ENCODE measurements at places on chromosomes 2 and 18. TPM values are rescaled to one million over a fixed set of nuclear protein-coding genes. Genes with fewer than 3 reads are reported as not detected.

The CHRNG gene
- total RNA-seq: not detected

The SRD5A2 gene
- total RNA-seq: under 0.01 TPM

The GAL3ST2 gene
- total RNA-seq: not detected

The DSEL gene
- total RNA-seq: 3.3 TPM

The PROM2 gene
- total RNA-seq: 41.6 TPM

The SLC5A7 gene
- total RNA-seq: not detected

The CYP27C1 gene
- total RNA-seq: 0.26 TPM

The TMEM198 gene
- total RNA-seq: under 0.01 TPM

The CHST9 gene
- total RNA-seq: 0.38 TPM

The KCNG2 gene
- total RNA-seq: not detected

The LHCGR gene
- not detected for total RNA-seq

DNA sequence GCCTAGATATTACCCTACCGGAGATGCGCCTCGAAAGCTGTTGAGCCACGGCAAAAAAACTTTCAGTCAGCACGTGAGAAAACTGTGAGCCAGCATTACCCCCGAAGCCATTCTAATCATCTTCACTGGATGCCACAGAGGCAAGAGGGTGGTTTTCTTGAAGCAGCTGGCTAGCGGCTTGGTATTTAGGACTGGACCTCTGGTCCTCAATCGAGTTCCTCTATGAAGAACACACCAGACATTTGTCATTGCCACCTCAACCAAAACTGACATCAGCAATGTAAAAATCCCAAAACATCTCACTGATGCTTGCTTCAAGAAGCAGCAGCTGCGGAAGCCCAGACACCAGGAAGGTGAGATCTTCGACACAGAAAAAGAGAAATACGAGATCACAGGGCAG, 52.8 kb upstream of the SLC66A3 start:
- DNase-seq: no peak

GRCh38 chr2:67085146-67085545, 312.0 kb upstream of the ETAA1 start:
- no peak for DNase-seq

GRCh38 chr2:16189029-16189835, 248.9 kb downstream of the MYCN start:
- no peak for DNase-seq

DNA sequence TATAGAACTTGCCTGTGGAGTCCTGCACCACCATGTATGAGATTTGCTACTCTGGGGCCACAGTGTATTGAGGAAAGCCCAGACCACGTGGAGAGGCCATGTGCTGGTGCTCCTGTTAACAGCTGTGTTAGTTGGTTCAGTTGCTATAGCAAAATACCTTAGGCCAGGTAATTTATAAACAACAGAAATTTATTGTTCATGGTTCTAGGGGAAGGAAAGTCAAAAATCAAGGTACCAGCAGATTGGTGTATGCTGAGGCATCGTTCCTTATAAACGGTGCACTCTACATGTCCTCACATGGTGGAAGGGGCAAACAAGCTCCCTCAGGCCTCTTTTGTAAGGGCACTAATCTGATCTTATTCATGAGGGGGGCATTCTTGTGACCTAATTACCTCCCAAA, 272.3 kb upstream of the FBXO11 start:
- no peak for DNase-seq

GRCh38 chr2:201150454-201151020, 32.4 kb upstream of the CASP10 start:
- DNase-seq: no peak

GRCh38 chr2:9378433-9379390, 44.6 kb downstream of the ITGB1BP1 start:
- DNase-seq: peak; percentile 28

DNA sequence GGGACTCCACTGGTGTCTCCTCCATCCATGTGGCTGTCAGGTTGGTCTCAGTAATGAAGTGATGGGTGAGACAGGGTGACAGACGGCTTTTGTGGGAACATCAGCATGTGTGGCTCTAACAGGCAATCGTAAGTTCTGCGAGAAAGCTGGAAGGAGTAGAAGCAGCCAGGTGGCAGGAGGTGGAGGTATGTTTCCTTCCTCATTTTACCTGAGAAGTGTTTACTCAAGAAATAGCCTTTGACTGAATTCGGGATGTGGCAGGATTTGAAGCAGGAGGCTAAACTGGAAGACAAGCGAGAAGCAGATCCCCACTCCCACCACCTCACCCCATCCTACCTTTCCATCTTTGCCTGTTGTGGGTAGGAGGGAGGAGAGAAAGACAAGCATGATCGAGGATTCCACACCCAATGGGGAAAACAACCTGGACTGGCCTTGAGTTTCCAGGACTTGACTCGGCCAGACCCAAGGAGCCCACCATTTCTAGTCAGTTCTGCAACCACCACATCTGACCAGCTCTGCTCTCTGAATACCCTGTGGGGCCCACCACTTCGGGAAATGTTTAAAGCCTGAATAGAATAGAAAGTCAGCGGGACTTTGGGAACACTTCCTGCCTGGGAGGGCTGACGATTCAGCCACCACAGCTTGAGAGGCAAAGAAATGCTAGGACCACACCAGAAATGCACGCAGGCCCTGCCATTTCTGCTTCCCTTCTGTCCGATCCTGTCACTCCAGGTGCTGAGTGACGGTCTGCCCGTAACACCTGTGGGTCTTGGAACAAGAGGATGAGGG, 1.2 kb downstream of the ABCG8 start:
- DNase-seq: no peak

DNA sequence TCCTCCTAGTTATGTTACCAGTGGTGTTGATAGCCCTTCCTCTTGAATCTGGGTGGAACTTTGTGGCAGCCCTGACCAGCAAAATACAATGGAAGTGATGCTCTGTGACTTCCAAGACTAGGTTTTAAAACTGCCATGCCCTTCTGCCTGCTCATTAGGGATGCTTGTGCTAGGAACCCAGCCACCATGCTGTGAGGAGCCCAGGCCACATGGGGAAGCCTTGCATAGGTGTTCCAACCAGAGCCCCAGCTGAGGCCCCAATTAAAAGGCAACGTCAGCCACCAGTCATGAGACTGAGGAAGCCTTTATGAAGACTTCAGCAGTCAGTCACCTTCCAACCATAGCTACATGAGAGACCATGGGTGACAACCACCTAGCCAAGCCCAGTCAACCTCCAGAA, 14.0 kb upstream of the MAPRE2 start:
- DNase-seq: no peak

DNA sequence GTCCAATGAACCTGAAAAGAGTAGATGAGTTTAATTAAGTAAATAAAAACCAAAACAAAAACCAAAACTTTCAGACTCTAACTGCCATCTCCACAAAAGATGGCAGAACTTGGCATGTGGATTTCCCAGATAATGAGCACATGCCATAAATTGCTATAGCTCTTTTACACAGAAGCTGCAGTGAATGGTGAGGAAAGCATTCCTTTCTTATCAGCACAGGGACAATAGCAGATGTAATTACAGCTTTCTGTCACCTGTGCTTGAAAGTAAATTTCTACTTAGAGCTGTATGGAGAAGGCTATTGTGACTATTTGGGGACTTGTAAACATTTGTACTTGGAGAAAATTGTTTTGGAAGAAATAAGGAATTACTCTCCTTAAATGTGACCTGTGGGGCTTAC, 378.4 kb downstream of the RPRM start:
- DNase-seq: no peak

DNA sequence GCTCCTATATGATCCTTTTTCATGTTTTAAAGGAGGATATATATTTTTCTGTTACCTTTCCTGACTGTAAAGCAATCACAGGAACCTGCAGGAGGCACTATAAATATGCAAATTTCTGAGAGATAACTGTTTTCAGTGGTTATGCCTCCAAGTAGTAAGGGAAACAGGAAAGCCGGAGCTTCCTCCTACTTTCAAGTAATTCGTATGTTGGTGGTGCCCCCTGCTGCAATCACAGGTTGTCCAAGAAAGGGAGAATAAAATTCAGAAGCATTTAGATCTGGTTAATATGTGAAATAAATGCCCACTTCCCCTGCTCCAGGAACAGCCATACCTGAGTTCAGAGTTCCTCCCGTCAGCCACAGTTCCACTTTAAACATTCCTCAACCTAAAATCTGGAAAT, 12.0 kb upstream of the BCL11A start:
- DNase-seq: peak; percentile 58

GRCh38 chr2:18803141-18803939, 214.0 kb upstream of the NT5C1B start:
- DNase-seq: peak; percentile 25

DNA sequence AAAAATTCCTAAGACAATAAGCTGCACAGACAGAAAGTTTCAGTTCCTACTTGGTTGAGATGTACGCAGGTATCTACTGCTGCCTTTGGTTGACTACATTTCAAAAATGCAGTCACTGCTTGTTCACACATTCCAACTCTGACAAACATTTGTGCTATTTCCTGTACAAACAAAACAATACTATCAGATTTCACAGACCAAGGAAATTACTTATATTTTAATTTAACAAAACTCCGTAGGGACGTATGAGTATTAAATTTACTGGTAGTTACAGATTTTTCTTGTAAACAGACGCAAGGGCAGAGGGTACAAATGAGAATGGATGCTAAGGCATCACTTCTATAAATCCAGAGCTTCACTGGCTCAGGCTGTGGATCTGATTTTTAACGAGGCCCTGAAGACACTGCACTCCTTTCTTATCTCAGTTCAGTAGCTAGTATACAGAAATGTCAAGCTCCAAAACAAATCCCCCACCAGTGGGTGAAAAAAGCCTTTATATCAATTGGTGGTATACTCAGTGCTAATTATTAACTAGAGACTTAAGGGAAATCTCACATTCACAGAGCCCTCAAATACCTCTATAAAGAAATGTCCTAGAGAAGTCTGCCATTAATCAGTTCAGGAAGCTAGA, 31.7 kb upstream of the TTC32 start:
- peak; percentile 94 for DNase-seq

- DNase-seq: no peak
Measured at GRCh38 chr18:66048406-66048805, 297.6 kb downstream of the CDH7 start.

DNA sequence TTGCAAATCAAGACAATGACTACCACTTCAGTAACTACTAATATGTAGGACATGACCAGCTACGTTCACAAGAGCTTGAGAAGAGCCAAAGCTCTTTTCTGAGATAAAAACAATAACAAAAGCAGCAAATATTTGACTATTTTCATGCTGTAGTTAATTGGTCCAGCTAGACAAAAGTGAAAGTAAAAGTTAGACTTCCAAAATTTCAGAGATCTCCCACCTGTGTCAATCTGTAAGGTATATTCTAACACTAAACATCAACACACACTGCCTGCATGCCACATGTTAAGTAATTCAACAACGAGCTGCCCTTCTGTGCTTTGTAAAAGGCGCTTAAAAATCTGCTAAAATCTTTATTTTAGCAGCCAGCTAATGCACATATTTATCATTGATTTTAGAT, 185.9 kb downstream of the SLC39A10 start:
- DNase-seq: no peak

DNA sequence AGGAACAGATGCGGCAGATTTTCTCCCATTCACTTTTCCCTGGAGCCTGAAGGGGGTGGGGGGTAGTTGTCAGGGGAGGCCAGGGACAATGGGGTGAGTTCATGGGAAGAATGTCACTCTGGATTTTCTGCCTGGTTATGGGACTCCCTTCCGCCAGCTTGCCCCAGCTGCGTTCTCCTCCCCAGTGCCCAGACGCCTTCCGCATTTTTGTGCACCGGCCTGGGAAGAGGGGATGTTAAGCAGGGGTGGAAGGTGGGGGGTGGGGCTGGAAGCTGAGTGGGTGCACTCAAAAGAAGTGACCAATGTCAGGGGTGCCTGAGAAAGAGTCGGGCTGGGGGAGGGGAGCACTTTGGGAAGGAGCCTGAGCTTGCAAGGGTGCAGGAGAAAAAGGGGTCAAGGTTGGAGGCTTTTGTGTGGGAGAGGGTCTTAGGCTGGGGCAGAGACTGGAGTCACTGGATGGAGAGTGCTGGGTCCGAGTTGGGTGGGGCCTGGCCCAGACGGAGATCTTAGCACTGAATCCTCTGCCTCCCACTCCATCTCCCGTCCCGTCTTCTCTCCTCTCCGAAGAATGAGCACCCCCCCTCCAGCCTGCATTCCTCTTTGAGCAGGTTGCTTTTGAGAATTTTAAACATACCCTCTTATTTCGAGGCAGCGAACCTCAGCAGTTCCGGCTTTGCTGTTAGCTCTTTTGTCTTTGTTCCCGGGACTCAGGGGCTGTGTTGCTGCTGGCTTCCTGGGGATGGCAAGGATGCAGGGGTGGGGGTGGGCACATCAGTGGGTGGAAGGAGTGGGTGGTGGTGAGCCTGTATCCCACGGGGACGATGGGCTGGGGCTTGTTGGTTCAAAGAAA, 2.7 kb downstream of the IGFBP2 start:
- DNase-seq: no peak

- DNase-seq: no peak
Measured at GRCh38 chr2:37250869-37251740, 19.6 kb downstream of the NDUFAF7 start.

GRCh38 chr2:197360744-197361156, 50.2 kb upstream of the ANKRD44 start:
- DNase-seq: peak; percentile 33

DNA sequence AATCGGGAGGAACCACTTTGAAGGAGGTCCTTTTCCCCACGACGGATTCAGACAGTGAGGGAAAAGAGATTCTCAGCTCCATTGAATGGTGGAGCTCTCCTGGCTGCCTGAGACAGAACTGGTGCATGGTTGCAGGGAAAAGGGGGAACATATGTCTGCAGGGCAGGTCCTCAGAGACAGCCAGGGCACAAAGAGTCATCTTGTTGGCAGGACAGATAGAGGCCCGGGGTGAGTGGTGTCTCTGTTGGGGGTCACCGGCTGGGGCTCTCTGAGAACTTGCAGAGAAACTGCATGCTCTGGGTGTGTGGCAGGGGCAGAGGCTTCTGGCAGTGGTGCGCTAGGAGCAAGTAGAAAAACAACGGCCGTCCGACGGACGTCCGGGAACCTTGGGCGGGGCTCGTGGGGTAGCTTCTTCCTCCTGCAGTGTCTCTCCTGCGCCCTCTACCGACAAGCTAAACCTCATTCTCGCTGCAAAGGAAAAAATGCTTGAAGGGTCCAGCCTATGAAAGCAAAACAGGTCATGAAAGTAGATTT, 94.3 kb downstream of the CDCA7 start:
- DNase-seq: peak; percentile 76

- DNase-seq: no peak
Measured at GRCh38 chr2:121257480-121257840, 27.5 kb downstream of the TFCP2L1 start.

GRCh38 chr2:49371128-49371701, 216.9 kb upstream of the FSHR start:
- no peak for DNase-seq

- DNase-seq: no peak
Measured at GRCh38 chr2:100062336-100062735, 80.1 kb downstream of the AFF3 start.

GRCh38 chr2:106124106-106124756, 69.9 kb downstream of the UXS1 start:
- DNase-seq: no peak

GRCh38 chr2:130375291-130376266, 19.7 kb downstream of the PTPN18 start:
- DNase-seq: no peak

GRCh38 chr18:55635439-55635838, 47.4 kb upstream of the TCF4 start:
- no peak for DNase-seq
